ENCODE measurements at places on chromosomes 12 and 14.

- DNase-seq, result no peak
These were observed 22.9 kb downstream of the FBXW8 start for GRCh38 chr12:116933512-116934246.

- no peak for DNase-seq
These were observed 4.1 kb upstream of the PAX9 start for GRCh38 chr14:36657399-36658122.

GRCh38 chr14:104359301-104359968 is 220.1 kb upstream of the C14orf180 start:
- no peak for DNase-seq

DNA sequence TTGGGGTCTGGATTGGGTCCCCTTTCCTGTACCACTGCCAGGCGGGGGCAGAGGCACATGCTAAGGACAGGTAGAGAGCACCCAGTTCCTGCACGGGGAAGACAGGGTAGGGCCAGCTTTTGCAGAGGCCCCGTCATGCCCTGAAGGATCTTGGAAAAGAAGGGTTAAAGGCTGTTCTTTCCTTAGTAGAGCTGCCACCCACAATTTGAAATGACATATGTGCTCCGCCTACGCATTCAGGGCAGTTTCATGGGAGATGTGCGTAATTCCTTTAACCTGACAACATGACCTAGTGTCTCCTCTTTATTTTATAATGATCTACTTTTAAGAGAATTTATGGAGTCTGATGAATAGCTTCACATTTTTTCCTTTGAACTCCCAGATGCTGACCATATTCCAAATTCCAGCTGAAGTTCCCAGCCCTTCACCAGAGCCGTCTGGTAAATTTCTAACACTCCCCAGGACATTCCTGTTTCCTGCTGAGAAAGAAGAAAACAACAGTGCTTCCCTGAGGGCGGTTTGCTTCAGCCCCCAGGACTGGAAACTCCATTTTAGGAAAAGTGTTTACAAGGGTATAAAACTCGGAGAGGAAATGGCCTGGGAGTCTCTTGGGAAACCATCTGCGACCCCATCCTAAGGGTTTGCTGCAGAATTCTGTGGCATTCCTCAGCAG is 58.9 kb upstream of the PLEKHG3 start:
- DNase-seq, result no peak

- DNase-seq, result no peak
These were observed 19.5 kb downstream of the DCAF5 start for GRCh38 chr14:69133206-69134125.

- DNase-seq, result no peak
These were observed 295.7 kb downstream of the BCL11B start for GRCh38 chr14:98976271-98976670.

DNA sequence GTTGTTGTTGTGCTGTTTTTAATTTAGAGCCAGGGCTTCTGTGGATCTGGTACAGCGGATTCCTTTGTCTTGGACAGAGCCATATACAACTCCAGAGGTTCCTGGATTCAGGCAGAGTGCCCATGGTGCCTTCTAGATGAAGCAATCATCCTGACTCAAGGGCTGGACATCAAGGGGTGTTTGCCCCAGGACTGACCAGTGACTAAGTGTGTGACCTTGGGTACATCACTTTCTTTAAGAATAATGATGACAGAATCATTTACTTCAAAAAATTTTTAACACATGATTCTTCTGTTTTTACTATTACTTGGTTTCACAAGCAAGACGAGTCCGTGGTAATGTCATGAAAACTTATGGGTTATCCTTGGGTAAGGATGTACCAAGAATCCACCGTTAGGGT is 397.3 kb downstream of the ZFP36L1 start:
- DNase-seq, result peak; percentile 22

- no peak for DNase-seq
These were observed 371.8 kb upstream of the E2F7 start for GRCh38 chr12:77437206-77437605.

GRCh38 chr12:120688527-120689071 is 1.6 kb downstream of the MLEC start:
- DNase-seq, result no peak

GRCh38 chr14:42378274-42378673 is 771.6 kb downstream of the LRFN5 start:
- no peak for DNase-seq

DNA sequence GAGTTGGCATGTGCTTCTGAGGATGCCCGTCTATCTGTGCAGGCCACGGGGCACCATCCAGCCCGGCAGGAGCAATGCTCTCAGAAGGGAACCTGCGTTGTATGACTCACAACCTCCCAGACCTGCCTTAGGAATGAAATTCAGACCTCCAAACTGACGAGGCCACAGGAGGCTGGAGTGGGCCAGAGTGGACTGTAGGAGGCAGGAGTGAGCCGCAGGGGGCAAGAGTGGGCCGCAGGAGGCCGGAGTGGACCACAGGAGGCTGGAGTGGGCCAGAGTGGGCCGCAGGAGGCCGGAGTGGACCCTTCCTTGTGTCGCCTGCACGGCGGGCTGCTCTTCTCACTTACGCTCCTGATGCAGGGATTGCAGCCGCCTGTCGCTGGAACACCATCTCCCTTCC is 11.1 kb upstream of the FBRSL1 start:
- no peak for DNase-seq
